ENCODE measurements at places on chromosomes 2 and 18.

DNA sequence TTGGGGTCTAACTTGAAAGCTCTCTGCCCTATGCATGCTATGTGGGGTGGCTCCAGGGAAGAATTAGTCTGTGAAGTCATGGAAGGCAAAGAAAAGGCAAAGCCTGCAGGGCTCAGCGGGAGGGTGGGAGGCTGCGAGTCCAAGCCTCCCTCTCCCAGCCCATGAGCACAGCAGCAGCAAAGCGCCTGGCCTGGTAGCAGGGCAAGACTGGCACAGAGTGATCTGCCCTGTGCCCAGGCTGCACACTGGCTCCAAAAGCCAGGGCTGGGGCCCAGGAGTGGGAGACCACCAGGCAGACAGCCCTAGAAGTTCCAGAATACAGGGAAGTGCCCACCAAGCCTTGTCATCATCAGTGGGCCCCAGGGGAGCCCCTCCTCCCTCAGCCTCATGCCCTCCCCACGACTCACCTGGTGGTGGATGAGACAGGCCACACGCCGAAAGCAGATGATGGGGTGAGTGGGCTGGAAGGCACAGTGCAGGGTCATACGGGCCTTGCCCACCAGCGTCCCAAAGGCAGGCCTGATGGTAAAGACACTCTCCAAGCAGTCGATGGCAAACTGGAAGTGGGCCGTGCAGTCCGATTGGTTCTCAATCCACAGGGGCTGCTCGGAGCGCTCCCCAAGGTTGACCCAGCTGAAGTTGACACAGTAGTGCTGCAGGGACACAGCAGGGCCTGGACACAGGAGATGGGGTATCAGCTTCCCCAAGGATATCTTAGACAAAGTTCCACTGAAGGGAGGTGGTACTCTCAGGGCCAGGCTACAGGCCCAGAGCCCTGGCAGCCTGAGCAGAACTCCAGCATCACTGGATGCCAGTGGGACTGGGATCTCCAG lies 12.1 kb downstream of the CFAP65 start:
- no peak for DNase-seq

DNA sequence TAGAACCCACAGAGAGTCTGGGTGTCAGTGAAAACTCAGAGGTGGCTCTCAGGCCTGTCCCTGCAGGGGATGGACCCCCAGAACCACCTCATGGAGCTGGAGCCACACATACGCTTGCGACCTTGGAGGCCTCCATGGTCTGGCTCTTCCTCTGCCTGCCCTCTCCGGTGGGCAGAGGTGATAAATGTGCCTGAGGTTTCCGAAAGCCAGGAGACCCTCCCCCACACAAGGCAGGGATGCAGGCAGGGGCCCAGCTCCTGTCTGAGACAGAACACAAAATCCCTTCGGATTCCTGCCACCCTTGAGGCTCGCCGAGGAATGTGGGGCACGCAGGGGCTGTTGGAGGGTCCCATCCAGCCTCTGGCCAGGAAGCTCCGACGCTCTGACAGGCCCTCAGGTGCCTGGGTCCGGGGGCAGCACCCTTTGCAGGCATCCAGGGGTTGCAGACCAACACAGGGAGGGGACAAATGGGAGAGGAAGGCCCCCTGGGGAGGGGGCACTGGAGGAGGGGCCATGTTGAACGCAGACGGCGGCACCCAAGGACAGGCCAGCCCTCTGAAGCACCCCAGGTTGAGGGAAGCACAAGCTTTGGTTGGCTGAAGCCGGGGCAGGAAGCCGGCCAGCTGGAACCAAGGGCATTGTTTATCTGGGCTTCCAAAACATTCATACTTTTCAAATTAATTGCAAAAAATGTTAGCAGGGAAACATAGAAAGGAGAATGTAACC lies 4.1 kb upstream of the SNED1 start:
- no peak for DNase-seq

DNA sequence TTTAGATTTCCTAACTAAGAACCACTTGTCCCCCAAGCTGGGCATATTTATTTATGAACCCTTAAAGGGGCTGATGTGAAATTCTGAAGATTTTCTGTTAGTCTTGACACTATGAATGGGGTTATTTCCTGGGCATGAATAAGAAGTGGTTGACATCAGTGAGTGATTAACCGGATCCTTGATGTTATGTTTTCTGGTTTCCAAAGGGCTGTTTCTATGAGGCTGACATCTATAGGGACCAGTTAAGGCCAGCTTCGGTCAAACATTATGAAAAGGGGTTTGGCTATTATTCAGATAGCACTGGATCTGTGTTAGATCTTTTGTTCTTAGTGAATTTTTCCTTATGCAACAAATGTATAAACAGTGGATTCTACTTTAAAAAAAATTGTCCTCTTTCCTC lies 443.7 kb upstream of the SPRED2 start:
- no peak for DNase-seq

DNA sequence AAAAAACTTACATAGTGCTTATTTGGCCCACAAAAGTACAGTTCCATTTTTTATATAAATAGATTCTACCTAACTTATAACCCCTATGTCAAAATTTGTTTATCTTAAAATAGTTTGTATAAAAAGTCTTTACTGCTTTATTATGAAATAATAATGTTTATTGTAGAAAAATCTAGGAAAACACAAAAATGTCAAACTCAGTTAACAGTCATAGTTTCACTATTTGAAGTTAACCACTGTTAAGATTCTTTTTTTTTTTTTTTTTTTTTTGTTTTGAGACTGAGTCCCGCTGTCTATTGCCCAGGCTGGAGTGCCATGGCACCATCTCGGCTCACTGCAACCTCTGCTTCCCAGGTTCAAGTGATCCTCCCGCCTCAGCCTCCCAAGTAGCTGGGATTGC lies 26.5 kb upstream of the ABI2 start:
- no peak for DNase-seq

GRCh38 chr18:73840319-73840945 lies 307.2 kb downstream of the FBXO15 start:
- DNase-seq = no peak

- no peak for DNase-seq
These were observed 33.8 kb downstream of the INSIG2 start for GRCh38 chr2:118121986-118122524.

DNA sequence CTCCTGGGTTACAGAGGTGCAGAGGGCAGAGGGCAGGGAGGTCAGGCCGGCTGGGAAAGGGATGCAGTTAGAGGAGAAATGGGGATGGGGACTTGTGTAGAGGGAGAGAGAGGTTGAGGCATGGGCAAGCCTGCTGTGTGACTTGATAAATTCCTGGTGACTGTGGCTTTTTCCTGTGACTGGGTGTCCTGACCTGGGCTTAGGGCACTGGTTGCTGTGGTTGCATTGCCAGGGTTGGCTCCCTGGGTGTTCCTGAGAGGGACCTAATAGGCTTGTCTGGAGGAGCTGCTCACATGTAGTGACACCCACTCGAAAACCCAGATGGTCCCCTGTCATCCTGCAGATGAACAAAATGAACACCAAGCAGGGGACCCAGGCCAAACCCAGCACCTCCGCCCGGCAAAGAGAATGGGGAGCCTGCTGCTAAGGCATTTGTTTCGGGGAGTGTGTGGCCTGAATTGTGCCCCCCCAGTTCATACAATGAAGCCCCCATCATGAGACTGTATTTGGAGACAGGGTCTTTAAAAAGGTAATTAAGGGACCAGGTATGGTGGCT lies 78.6 kb downstream of the VWA3B start:
- DNase-seq = no peak

- DNase-seq = no peak
These were observed 313.0 kb upstream of the SLC39A10 start for GRCh38 chr2:195343942-195344530.

DNA sequence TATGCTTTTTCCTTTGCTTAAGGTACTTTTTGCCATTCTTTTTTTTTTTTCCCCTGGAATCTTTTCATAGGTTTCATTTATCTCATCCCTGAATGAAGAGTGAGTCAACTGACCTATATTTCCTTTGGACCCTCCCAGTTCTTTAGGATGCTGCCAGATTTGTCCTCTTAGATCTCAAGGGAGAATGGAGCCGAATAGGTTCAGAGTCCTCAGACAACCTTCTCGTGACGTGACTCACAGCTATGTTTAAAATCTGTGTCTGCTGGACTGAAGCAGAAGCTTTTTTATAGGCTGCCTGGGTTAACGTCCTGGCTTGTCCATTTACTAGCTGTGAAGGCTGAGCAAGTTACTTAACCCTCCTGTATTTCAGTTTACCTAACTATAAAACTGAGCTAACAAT lies 358.6 kb downstream of the DLGAP1 start:
- DNase-seq = no peak

DNA sequence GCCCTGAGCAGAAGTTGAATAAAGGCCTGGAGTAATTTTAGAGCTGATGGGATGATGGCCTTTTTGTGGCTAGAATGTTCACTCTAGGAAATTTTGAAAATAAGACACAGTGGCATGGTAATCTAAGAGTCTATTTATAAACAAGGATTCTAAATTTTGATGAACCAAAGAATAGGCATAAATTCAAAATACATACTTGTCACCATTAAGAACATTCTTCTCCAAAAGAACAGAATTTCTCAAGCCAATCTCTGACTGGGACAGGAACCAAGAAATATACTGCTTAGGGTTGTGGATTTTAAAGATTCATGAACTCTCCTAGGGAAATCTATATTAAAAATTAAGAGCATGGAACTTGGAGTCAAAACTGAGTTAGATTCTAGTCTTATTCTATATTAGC lies 98.2 kb upstream of the SETBP1 start:
- no peak for DNase-seq

DNA sequence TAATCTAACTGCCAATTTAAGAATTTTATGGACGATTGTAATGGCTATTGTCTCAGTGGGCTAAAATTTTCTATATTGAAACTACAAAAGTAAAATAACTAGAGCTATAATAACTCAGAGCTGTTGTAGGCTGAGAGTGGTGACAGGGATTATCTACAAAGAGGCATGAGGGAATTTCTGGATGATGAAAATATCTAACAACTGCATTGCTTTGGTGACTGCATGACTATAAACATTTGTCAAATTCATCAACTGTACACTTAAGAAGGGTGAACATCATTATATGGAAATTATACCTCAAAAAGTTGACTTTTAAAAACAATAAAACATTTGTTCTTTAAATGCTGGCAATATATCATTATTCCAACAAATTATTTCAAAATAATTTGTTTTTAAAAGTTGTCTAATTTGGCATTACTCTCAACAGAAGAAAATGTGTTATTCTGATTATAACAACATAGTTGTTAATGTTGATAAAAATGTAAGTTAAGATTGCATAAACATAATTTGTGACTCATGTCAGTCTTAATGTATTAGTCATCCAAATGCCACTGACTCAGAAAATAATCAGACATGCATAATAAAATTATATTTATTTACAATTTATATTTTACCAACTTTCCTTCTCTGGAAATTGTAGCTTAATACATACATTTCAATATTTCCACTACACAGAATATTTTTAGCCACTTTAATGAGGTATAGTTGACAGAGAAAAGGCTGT lies 865.1 kb upstream of the VRK2 start:
- peak; percentile 16 for DNase-seq

GRCh38 chr18:61502472-61502871 lies 169.2 kb downstream of the CDH20 start:
- peak; percentile 17 for DNase-seq

DNA sequence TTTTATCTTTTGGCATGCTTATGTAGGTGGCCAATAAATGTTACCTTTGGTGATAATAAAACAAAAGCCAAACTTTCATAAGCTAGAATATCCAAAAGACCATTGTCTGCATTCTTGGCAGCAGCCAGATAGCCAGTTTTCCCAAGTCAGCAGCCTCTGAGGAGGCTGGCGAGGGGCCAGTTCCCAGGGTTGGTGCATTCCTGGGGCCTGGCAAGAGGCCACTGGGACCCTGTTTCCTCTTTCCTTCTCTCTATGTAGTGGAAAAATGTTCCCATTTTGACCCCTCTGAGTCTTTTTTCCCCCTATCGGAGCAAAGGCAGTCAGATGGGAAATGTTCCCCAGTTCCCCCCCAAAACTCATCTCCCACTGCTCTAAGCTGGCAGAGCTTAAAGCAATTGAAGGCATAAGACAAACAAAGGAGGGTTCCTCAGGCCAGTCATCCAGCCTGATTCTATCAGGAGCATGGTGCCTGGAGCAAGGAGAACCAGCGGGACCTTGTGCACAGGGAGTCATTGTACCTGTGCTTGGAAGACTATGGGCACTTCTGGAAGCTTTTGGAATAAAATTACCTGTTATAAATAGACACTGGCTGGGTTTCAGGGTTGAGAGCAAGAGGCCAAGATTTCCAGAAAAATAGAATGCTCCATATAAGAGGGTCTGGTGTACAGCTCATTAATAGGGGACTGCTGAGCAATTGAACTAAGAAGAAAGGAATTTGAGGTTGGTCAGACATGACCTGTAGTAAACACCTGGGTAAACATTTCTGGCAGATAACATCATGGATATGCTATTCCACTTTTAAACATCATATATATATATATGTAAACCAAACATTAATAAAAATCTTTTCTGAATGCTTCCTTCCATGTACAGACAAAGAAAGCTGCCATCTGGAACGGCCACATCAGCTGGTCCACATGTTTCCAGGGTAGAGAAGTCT lies 63.4 kb downstream of the NCKAP5 start:
- DNase-seq = peak; percentile 46

- DNase-seq = no peak
These were observed 34.1 kb upstream of the CTAGE1 start for GRCh38 chr18:22451796-22452195.

- no peak for DNase-seq
These were observed 68.8 kb upstream of the CWC22 start for GRCh38 chr2:180075870-180076269.

DNA sequence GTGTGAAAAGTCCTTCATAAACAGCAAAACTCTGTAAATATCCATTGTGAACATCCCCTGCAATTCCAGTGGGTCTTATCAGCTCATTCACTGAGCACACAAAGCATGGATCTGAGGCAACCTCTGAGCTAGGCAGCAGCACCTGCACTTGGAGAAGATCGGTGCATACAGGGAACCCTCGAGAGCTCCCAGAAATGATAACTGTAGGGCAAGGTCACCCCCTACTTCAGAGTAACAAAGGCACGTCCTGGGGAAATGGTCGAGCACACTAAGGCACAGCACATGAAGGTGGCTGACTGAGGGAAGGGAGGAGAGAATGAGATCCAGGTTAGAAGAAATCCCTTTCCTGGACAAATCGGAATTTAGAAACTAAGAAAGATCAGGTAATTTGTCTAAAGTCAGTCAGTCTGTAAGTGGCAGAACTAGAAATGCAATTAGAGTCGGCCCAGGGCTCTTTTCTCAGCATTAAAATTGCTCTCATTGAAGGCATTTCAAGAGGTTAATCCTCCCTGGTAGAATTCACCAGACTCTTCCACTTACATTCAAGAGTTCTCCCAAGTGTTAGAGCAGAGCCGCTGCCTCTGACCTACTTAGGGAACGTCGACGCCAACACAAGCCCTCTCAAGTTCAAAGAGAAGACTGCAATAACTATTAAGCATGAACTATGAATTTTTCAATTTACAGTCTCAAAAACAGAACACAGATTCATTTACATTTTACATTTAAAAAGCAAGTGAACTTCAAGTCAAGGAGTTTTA lies 45.9 kb downstream of the PXDN start:
- no peak for DNase-seq

All from kidney glomerular epithelial cell (primary cell).